ENCODE measurements at places on chromosomes 3 and 15.

DNA sequence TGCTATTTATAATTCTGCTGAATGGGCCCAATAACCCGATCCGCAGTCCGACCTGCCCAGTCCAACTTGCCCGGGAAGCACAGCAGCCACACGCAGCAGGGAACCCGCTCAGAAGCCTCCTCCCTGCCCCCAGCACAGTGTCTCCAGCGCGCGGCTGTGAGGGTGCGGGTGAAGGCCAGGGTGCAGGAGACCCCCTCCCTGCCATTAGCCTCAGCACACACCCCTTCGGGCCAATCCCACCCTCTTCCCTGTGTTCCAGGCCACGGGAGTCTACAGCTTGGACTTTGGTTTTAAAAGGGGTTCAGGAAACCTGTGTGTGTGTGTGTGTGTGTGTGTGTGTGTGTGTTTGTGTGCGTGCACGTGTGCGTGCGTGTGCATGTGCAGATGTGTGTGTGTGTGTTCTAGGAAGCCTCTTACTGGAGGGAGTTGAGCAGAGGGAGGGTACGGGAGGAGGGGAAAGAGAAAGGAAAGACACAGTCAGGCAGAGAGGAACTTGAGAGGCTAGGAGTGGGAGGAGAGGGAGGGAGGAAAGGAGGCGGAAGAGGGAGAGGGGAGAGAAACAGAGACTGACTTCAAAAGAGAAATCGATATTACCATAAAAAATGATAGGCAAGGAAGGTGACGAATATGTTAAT lies 34.2 kb downstream of the ATP2B2 start:
- DNase-seq = no peak

DNA sequence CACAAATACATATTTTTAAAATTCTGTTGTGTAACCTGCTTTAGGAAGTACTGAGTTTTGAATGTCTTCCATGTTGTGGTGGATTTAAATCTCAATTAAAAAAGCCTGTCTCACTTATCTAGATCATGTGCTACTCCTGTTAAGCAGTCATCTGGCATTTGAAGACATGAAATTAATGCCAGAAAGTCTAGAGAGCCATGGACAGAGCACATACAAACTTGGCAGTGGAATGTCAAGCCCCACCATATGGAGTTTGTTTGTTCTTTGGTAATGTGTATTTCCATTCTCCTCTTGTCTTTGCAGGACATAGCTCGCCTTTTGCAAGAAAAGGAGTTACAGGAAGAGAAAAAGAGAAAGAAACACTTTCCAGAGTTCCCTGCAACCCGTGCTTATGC lies 39.3 kb upstream of the UTS2B start:
- DNase-seq = no peak

GRCh38 chr3:129317014-129317771 lies 38.5 kb downstream of the HMCES start:
- no peak for DNase-seq

DNA sequence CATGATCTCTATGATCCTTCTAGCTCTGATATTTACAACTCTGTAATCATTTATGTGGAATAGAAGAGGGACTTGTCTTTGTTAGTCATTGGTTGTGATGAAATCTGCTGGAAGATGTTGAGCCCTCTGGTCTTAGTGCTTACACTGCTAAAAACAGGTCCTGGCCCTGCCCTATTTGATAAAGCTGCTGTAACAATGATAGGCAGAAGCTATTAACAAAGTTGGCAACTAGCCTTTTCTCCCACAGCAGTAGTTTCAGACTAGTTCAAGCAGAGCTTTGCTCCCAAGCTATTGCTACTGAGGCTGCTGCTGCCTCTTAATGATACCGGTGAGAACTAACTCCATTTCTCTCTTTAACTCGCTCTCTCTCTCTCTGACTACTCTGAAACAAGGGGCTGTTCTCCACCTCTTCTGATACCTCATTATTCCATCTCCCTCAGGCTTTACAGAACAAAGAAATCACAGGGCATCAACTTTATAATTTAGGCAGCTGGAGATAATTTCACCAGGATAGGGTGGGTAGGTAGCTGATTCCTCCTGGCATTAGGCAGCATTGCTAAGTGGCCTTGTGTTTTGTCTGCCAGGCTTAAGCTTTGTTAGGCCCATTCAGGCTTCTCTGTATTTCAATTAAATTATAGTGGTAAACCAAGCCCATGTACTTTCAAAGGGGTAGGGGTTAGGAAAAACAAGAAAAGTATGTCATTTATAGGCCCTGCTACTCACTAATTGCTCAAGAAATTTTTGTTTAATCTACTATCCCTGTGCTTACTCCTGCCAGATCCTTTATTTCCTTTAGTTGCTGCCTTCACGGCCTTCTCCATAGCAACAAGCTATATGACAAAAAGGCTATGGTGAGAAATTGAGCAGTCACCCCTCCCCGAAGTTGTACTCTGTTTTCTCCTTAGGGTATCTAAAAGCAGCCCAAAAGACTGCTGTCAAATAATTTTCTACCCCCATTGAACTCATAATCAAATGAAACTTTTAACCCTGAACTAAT lies 139.6 kb downstream of the RBPMS2 start:
- DNase-seq = no peak

GRCh38 chr3:101665851-101666250 lies 11.1 kb downstream of the ZBTB11 start:
- no peak for DNase-seq

DNA sequence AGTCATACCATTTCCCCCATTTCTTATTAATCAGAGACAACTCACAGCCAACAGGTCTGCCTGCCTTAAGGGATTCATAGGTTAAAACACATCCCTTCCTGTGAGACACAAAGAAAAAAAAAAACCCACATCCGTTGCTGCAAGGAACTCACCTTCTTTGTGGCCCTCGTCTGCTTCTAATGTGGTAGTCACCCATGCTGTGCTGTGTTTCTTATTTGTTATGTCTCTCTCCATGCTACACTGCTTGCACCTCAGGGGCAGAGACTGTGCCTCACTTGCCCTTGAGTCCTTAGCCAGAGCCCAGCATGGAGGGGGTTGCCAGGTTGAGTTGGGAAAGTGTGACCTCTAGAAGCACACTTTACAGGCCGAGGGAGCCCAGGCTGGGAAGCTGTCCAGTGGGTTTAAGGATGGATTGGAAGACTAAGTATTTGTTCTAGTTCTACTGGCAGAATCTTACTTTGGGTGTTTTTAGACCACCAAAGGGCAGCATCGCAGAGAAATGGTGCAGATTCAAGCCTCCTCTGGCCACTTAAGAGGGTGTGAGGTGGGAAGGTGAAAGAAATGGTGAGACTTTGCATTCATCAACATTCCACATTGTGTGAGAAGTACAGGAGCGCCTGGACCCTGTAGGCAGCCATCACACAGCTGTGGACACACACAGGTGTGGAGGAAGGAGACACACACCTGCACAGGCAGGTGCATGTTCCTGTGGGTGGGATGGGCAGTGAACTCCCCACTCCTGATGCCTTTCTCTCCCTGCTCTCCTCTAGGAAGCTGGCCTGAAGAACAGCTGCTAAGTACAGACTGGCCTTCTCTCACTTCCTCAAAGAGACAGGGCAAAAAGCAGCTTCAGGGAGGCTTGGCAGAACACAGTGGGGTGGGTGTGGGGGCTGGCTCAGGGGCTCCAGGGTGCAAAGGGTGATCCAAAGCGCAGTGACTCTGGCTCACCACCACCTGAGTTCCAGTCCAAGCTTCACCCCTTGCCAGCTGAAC lies 48.8 kb downstream of the GLB1 start:
- DNase-seq = no peak

GRCh38 chr3:79255702-79256101 lies 512.1 kb downstream of the ROBO1 start:
- DNase-seq = no peak

- DNase-seq = no peak
These were observed 30.1 kb downstream of the GPR15 start for GRCh38 chr3:98561727-98562521.
